Anterior cingulate cortex (tissue), 58 donors: ENCODE measurements at places on chromosomes 4 and X.

DNA sequence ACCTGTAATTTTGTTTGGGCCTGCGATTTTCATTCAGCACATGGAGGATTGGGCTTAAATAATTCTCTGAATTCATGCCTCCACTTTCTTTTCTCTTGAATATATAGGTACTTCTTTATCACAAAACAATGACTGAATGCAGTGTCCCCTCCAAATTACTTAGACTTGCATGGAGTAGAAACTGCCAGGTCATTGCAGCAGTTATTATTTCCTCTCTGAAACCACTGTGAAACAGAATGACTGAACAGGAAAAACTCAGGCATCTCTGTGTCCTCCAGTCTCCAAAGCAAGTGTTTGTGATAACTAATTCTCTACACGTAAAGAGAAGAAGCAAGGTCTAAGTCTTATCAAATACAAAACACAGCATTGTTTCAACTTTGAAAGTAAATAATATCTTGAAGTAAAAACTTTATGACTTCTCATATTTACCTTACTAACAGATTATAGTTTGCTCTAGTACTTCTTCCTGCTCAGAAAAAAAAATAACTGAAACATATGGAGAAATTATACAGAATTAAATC is 144.5 kb upstream of the DIAPH2 start:
- no peak for DNase-seq

DNA sequence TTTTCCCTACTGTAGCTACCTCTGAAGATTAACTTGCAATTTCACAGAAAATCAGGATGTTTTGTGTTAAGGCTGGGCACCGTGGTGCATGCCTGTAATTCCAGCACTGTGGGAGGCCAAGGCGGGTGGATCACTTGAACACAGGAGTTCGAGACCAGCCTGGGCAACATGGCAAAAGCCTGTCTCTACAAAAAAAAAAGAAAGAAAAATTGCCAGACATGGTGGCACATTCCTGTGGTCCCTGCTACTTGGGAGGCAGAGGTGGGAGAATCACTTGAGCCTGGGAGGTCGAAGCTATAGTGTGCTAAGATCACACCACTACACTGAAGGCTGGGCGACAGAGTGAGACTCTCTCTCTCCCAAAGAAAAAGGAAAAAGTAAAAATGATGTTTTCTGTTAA is 27.4 kb downstream of the APELA start:
- DNase-seq, result no peak

DNA sequence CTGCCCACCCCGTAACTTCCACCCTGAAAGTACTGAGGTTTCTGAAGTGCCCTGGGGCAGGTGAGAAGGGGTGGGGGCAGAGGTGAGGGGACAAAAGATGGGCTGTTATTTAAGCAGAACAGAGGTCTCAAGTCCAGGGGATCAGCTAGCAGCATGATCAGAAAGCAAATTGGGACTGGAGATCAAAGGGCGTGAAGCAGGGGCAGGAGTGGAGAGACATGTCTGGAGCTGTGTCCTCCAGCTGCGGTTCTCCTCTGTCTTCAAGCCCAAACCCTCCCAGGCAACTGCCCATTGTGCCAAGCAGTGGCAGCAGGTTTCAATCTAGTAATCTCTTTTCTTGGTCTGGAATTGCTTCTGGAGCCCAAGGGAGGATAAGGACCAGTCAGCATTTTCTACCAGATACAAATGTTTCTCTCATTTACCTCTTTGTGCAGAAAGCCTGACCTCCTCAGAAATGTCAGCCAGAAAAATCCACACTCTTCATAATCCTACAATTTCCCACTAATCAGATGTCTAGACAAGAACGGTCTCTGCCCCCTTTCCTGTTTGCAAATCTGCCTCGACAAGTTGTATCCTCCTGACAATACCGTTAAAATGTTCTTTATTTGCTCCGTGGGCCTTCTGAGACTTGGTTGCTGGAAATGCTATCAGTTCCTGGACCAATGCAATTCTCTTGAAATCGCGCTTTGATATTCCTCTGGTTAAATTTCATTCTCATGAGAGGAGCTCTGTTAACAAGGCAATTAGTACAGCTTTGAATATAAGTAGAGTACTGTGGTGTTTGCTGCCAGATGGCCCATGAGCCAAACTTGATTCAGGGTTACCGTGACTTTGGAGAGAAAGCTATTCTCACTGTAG is 23.2 kb upstream of the RASL11B start:
- no peak for DNase-seq

GRCh38 chr4:86653237-86653865 is 59.2 kb downstream of the PTPN13 start:
- DNase-seq, result no peak

- DNase-seq, result no peak
Measured at GRCh38 chr4:14178421-14178820, 550.9 kb upstream of the BOD1L1 start.
